ENCODE measurements at places on chromosomes 1 and 21.

- no peak for DNase-seq
These were observed 97.7 kb downstream of the NEK7 start for GRCh38 chr1:198254521-198254920.

- no peak for DNase-seq
These were observed 104.8 kb downstream of the ATP5PO start for GRCh38 chr21:33810766-33811165.

GRCh38 chr1:232890340-232890943 is 60.0 kb upstream of the NTPCR start:
- no peak for DNase-seq

DNA sequence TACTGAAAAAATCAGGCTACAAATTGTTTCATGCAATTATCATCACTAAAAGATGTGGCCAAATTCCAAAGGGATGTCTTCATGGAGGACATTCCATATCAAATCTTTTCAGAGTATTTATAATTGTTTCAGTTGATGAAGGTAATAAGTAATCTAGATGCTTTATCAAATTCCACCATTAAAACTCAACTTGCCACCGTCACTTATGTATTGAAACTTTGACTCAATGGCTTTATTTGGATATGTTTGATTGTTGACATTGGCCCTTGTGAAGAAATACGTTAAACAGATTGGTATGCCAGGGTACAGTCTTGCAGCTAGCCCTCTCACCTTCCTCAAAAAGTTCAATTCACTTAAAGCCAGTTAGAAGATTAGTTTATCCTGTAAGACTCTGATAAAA is 32.2 kb upstream of the PALMD start:
- no peak for DNase-seq

DNA sequence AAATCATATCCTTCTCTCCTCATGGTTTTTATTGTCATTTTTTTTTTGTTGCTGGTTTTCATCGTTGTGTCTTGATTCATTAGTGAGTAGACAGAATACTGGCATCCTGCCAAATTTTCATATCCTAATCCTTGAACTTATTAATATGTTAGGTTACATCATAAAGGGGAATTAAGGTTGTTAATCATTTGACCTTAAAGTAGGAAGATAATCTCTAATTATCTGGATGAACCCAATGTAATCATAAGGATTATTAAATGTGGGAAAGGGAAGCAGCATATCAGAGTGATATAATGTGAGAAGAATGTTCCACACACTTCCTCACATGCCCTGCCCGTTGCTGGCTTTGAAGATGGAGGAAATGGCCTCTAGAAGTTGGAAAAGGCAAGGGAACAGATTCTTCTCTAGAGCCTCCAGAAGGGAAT is 299.7 kb downstream of the HMCN1 start:
- peak; percentile 16 for DNase-seq

DNA sequence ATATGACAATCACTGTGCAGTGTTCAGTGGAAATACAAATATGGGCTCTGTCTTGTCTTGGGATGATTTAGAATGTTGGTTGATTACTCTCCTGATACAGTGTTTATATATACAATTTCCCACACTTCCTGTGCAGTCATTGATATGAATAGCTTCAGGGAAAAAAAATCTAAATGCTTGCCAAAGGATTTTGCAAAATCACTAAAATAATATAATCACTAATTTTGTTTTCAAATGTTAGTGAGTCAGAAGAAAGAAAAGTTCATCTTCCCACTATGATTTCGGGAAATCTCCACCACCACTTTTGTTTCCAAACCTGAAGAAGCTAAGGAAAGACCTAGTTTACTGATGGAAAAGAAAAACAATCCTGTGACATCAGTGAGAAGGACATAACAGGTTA is 32.1 kb upstream of the CHRM3 start:
- DNase-seq, result no peak

- DNase-seq, result no peak
These were observed 560.2 kb upstream of the ZRANB2 start for GRCh38 chr1:71640998-71641397.

- DNase-seq, result no peak
These were observed 36.5 kb upstream of the PDE9A start for GRCh38 chr21:42616941-42617340.

DNA sequence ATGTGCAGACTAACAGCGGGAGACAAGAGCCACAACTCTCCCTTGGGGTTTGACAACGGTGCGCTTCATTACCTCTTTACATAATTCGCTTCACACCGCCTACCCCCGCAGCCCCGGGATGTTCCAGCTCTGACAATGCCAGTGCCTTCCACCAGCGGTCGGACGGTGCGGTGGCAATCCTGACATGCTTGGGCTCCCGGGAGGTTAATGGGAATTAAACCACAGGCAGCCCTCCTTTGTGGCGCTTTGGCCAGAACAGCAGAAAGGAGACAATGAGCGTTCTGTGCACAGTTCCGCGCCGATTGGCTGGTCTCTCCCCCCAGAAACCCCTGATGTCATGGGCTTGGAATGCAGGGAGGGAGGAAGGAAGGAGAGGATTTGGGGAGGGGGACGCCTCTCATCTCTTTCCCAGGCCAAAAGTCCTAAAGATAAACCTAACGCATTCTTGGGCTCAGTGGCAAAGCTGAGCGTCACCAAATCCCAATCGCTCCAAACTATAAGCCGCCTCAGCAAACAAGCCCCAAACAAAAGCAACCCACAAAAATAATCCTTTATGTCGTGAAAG is 1.3 kb downstream of the CNN3 start:
- DNase-seq, result peak; percentile 94

DNA sequence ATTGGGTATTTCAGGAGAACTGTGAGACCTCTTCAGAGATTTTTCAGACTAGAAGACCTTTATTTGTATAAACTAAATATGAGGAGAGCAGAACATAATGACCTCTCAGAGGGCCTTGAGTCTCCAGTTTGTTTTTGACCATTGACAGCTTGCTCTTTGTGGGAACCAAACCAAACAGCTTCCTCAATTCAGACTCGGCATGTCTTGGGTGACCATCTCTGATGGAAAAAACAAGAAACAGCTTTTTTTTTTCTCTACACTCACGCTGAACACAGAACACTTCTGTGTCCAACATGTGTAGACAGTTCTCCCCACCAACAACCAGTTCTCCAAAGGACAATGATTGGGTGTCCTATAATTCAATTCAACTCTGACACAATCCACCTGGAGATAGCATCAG is 11.5 kb downstream of the ATP1A4 start:
- DNase-seq, result no peak

- DNase-seq, result no peak
These were observed 17.1 kb upstream of the PTPRF start for GRCh38 chr1:43513471-43514173.

DNA sequence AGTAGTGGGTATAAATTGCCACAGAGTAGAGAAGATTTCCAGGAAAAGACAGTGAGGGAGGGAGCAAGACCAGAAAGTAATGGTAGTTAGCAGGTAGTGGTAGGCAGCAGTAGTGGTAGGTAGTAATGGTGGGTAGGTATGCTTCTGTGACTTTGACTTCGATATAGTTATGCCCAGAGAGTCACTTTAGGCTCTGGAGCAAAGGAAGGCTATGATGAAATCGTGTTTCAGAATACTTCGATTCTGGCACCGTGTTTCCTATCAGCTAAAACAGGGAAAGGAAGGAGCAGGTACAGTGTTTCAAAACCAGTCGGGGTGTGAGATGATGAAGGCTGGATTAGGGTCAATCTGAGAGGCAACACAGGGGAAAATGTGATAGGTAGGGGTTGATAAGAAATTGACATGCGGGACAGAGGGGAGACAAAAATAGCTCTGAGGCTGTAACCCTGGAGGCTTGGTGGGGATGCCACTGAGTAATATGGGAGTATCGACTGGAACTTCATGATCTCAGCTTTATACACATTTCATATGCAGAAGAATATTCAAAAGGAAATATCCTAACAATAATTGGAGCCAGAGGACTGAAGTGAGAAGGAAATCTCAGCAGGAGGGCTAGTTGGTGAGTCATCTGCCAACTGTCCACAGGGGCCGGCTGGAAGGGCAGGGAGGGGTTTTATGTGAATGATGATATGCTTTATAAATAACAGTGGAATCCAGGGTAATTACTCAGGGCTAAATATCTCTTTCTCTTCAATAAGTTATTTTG is 25.2 kb upstream of the TRIM45 start:
- peak; percentile 81 for DNase-seq

DNA sequence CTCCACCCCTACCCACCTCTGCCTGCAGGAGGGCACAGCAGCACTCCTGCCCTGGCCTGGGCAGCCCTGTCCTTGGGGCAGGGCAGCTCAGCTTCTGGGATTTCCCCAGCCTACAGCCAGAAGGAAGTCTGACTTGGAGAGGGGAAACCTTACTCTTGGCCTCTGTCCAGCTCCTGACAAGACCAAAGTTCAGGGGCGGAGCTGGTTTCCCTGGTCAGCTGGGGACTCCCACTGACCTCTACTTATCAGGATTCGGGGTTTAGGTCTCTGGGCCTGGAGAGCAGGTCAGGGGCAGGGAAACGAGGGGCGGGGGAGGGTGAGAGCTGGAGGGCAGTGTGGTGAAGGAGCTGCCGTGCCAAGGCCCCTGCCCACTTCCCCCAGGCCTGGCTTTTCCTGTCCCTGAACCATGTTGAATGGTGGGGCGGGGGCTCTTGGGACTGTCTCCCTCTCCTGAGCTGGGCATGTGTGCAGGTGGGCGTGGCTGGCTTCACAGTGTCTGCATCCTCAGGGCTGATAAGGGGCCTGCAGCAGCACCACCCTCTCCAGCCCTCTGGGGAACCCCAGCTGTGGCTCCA is 16.8 kb upstream of the ETV3 start:
- DNase-seq, result no peak

DNA sequence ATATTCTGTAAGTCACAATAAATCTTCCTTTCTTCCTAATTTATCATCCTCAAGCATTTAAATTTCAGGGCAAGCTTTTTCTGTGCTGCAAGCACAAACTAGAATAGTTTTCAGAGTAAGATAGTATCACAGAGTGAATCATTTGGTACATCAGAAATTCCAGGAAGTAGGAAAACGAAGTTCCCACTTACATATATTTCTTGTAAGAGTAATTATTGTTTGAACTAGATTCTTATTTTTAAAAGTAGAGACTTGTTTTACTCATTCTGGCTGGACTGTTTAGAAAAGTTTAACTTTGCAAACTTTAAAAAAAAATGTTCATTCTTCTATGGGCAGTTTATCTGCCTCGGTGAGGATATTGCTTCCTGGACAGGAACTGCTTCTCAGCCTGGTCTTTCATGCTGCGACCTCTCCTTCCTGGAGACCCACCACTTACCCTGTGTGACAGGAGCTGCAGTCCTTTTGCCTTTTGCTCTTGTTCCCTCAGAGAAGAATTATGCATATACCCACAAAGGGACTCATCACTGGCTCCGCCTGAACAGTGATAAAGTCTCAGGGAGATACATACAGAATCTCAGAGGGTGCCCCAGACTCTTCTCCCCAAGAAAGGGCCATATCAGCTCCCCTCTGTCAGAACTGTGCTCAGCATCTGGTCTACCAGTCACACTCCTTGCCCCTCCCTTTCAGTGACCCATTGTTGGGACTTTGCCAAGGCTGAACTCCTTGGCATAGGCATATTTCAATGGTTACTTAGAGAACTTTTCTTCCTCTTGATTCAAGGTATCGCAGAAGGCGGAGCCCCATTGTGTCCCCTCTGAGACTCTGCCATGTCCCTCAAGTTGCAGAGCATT is 102.7 kb upstream of the CD55 start:
- no peak for DNase-seq

- no peak for DNase-seq
These were observed at the start of gene TNFRSF8 for GRCh38 chr1:12063141-12064072. Gene TNFRSF8 (plus strand): TSS chr1:12063303. CDS start chr1:12063599, 296 bp downstream.

DNA sequence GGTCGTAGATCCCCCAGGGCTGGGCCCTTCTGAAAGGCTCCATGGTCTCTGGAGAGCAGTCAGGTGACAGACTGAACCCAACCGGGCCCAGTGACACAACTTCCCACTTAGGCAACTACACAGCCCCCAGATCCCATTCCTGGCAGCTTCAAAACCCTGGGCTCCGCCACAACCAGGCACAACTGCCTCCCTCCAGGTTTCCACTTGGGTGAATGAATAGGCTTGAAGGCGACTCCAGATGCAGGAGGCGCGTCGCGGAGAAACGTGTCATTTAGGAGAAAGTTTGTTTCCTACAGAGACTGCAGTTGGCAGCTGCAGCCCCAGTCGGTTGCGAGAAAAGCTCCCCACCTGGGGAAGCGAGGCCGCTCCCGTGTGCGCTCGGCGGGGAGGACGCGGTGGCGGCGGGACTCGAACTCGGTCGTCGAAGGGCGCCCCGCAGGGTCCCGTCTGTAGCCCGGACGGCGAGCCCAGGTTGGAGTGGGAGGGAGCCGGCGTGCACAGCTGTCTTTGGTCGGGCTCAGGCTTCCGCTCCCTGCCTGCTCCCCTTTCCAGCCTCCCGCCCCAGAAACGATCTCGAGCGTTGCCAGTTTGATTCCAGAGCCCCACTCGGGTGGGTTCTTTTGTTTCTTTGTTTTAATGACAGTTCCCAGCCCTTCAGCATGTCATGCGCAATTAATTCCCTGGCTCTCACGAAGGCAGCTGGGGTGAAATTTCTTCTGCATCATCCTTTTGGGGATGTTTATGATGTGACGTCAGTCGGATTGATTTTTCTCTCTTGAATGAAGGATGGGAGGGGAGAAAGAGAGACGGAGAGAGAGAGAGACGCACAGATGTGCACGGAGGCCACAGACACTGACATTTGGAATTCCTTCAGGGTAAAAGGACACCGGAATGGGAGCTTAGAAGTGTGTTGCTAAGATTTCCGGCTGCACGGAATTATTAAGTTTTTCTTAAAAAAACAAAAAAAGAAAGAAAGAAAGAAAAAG is 862 bp upstream of the SGIP1 start:
- peak; percentile 89 for DNase-seq

GRCh38 chr1:223765036-223765718 is 52.8 kb downstream of the CAPN2 start:
- DNase-seq, result peak; percentile 17

DNA sequence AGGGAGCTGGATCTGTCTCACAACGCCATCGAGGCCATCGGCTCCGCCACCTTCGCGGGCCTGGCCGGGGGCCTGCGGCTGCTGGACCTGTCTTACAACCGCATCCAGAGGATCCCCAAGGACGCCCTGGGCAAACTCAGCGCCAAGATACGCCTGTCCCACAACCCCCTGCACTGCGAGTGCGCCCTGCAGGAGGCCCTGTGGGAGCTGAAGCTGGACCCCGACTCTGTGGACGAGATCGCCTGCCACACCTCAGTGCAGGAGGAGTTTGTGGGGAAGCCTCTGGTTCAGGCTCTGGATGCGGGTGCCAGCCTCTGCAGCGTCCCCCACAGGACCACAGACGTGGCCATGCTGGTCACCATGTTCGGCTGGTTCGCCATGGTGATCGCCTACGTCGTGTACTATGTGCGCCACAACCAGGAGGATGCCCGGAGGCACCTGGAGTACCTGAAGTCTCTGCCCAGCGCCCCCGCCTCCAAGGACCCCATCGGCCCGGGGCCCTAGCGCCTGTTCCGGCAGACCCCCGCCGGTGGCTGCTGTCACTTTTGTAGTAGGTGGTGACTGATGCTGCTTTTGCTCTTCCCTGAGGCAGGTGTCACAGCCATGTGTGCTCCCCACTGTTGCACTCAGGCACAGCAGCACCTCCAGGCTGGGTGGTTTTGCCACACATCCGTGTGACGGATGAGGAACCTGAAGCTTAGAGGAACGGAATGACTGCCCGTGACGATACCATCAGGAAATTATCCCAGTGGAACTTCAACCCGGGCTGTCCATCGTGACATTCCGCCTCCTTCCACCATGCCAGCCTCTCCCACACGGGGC is 1.8 kb downstream of the LRRC3 start:
- DNase-seq, result no peak
